LoVo (cell line): ENCODE measurements at places on chromosomes 6 and 20.

DNA sequence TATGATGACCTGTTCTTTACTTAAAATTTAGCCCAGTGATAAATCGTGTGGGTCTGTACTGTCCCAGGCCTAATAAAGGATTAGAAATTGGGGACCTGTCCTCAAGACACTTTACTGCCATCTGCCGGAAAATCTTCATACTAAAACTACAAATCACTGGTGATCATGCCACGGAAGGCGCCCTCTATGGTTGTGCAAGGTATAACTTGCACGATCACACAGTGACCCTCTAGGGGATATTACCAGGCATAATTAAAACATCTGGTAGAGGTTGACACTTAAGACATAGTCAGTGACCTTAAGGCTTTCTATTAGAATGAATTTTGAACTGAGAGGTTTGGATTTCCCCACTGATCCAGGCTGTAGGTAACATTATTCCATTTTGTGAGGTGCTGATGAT lies 172.6 kb downstream of the BMP2 start:
- DNase-seq: no peak

DNA sequence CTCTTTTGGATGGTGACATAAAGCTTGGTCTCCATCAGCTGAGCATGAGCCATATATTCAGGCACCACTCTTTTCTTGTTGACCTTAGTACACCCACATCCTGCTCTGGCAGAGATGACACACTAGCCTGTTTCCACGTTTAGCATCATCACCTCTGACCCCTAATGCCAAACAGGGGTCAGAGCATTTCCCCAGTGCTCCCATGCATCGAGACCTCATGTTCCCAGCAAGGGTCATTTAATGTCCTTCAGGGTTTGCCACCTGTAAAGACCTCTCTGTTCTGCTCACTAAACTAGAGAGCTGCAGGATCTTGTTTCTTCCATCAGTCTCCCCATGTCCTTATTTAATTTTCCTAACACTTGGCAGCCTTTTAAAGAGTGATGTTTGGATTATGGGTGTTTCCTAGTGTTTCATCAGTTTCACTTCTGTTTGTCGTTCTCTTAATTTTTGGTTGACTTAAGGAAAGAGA lies 97.5 kb downstream of the AIG1 start:
- DNase-seq: no peak

DNA sequence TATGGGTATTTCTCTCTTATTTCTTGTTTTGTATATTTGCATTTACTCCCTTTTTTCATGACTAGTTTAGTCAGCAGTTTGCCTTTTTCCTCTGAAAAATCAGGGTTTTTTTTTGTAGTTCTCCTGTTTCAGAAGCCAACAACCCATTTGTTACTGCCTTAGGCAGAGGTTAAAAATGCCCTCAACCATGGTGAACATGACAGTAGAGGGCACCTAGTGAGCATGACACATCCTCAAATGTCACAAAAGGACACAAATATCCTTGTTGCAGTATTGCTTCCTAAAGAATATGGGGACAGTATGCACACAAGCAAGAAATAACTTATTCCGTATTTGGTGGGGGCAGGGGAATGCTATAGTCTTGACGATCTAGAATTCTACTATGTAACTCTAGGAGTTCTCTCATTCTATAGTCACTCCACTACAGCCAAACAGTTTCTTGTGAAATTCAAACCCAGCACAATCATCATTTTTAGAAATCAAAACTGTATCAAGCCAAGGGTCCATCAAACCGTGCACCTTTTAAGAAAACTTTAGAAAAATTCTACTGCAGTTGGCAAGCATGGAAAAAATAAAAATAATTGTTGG lies 47.0 kb downstream of the GOPC start:
- no peak for DNase-seq

DNA sequence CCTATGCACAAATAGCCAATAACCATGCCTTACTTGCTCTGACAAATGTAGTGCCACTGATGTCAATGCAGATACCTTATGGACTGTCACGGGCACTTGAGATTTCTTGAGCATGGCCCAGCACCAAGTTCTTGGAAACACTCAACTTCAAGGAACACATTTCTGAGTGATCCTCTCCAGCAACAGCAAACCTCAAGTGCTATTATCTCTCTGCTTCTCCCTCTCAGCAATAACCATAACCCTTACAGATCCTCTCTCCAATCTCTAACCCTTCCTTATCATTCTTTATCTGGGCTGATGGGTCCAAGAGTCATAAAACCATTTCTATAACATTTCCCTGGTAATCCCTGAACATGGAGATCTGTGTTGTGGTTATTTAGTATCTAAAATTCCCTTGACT lies 266.9 kb upstream of the STXBP5 start:
- no peak for DNase-seq

- no peak for DNase-seq
Measured at GRCh38 chr20:13200767-13201500, 20.1 kb upstream of the ISM1 start.

DNA sequence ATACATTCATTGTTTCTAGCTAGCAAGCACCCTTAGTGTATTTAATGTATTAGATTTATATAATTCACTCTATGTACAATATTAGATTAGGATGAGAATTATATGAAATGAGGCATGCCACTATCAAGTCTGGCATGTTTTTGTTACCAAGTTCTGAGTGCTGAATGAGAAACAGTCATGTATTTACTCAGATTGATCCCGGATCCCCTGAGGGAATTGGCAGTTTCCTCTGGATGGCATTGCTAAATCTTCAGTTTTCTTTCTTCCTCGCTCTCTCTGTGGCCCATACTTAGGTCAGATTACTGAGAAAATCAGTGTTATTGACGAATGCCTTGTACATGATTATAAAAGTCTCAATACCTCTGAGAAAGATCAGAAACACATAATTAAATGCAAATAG lies 66.6 kb downstream of the CDKAL1 start:
- no peak for DNase-seq

DNA sequence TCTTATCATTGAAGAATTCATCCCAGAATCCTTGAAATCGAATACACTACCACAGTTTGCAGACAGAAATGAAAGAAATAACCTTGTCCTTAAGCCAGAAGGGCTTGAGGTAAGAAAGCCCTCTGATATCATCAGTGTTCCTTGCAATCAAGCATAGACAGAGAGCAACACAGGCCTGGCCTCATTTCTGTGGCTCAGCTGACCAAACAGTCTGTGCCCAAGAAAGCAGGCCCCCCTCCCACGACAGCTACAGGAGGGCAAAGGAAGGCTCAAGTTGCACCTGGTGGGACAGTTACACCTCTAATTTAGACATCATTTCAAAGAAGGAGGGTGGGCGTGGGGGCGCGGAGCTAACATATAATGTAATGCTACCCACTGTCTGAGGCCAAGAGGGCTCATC lies 21.6 kb downstream of the KIF16B start:
- DNase-seq: no peak

DNA sequence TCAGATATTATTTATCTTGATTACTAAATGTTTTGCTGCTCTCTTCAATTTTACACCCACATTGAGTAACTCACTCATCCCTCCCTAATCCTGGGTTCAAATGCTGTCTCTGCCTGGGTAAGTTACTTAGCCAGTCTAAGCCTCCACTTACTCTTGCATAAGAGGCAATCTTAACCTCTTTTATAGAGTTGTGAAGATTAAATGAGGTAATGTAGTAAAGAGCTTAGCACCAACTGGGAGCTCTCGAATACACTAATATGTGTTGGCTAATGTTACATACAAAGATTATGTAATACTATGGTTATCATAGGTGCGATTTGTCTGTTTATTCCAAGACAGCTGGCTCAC lies 134.4 kb upstream of the STMND1 start:
- no peak for DNase-seq

GRCh38 chr6:157539421-157539822 lies 158.4 kb downstream of the ZDHHC14 start:
- no peak for DNase-seq

DNA sequence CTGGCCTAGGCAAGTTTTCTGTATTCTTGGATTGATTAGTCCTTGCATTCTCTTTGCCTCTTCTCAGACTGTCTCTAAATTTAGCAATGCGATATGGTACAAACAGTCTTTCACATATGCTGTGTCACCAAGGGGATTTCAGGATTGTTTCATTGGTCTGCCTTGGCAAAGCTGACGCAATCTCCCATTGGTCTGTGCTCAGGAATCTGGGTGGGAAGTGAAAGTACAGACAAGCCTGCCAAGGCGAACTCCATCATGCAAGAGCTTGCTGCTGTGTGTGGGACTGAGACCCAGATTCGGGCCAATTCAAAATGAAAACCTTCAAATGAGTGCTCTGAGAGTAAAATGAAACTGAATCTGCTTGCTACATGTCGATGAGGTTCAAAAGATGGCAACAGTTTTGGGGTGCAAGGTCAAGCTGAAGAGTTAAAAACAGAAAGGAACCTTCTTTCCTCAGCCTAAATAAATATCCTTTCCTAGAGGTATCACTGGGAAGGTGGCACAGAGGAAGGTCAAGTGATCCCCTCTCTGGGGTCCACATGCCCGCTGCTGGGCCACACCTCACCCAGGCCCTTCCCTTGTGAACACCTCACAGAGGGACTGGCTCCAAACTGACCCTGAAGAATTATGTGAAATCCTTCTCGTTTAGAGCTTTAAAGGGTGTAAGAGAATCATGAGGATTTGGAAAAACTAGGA lies 198.8 kb upstream of the PREP start:
- peak; percentile 78 for DNase-seq

DNA sequence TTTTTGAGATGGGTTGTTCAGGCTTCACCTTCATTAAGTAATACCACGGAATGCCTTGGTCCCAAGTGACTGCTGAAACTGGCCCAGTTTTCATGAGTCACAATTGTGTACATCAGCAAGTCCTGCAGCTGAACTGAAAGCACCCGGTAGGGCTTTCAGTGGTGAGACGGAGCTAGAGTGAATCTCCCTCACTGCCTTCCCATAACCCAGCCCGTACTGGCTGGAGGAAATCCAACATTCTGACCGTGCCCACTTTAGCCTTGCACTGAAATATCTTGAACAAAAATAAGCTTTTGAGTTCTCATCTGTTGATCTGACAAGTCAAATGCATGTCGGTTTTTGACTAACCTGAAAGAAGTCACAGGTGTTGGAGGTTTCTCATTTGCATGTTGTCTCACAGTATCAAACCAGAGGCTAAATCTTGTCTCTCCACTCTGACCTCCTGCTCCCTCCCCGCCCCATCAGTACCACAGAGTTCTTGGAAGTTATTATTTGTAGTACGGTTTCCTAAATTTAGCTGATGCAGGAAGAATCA lies 35.9 kb downstream of the DUSP22 start:
- no peak for DNase-seq

- no peak for DNase-seq
Measured at GRCh38 chr6:65110031-65110430, 597.0 kb downstream of the EYS start.

DNA sequence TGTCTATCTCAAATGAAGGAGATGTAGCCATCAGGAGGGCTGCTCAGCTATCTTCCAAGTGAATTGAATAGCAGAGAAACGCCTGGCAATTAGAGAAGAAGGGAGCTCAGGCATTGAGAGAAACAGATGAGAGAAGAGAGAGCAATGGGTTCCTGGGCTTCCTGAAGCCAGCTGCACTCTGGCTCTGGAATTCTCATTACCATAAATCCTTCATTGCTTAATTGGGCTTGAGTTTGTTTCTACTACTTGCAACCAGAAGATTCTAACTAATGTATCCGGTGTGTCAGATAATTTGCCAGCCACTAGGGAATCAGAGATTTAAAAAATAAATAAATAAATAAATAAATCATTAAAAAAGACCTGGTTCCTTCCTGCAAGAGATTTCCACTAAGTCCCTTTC lies 25.0 kb upstream of the CDKAL1 start:
- DNase-seq: no peak

DNA sequence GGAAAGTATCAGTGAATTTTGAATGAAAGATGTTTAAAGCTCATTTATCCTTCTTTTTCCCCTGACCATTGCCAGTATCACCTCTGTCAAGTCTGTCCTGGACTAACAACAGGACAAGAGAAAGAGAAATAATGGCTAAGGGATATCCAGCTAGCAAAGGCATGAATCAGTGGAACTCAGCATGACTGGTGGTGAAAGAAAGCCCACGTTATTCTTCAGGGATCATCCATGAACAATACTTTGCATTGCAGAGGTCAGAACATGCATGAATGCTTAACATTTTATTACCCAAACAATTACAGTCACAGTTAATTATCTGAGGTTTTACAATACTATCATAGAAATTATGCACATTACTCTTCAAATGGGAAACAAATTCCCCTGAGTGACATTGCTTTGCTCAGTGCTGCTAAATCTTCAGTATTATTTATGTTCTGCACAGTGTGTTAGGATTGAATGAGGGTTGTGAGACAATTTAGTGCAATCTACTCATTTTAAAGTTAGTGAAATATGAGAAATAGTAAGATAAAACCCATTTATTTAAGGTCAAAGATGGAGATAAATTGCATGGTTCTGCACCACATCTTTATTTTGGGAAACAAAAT lies 350.7 kb downstream of the KHDRBS2 start:
- no peak for DNase-seq

GRCh38 chr20:48360342-48360975 lies 467.3 kb downstream of the PREX1 start:
- no peak for DNase-seq

DNA sequence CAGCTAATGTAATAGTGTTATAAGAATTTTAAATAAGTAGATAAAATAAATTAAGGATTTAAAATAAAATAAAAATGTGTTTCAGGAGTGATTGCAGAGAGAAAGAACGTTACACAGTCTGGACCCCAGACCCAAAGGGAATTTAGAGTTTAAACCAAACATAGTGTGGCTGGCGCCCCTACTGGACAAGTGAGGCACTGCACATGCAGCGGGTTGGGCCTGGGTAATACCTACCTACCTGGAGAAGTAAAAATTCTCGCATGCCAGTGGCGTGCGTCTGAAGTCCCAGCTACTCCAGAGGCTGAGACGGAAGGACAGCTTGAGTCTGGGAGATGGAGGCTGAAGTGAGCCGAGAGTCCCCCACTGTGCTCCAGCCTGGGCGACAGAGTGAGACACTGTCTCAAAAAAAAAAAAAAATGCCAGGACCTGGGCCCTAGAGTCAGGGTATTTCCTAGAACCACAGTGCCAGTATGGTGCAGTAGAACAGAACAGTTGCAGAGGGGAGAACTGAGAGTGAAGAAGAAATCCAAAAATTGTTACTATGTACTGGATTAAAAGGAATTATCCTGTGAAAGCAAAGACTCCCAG lies 71.4 kb upstream of the TCF21 start:
- DNase-seq: no peak
